ENCODE measurements at places on chromosomes 2 and 18.

DNA sequence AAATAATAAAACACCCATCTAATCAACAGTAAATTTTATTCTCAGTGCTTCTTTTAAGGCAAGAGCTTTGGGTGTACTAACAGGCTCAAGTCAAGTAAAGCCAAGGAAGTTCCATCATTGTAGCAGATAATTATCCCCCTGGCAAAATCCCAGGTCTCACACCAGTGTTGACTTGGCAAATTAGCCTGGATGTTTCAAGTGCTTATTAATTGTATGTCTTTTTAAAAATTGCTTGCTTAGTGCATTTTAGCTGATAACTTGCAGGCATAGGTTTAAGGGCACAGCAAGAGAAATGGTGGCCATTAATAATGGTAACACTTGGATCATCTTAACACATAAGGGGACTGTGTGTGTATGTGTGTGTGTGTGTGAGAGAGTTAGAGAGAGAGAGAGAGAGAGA, 42.0 kb upstream of the FMNL2 start:
- DNase-seq = no peak

GRCh38 chr2:235263205-235264120, 230.4 kb upstream of the AGAP1 start:
- DNase-seq = no peak

DNA sequence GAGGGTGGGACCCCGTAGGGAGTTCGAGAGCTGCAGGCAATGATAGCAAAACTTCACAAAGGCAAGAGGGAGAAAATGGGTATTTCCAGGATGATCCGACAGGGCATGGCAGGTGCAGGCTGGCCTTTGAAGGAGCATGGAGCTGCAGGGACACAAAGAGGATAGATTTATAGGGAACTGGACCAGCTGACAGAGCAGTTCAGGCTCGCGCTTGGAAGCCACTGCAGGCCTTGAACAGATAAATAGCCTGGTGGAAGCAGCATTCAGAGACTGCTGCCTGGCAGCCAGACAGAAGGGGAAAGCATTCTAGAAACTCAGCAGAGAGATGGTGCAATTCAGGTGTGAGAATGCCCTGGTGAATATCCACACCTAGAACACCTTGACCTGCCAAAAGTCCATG, 29.3 kb upstream of the CREG2 start:
- DNase-seq = no peak

GRCh38 chr2:102024410-102024809, 32.6 kb downstream of the IL1R2 start:
- no peak for DNase-seq

DNA sequence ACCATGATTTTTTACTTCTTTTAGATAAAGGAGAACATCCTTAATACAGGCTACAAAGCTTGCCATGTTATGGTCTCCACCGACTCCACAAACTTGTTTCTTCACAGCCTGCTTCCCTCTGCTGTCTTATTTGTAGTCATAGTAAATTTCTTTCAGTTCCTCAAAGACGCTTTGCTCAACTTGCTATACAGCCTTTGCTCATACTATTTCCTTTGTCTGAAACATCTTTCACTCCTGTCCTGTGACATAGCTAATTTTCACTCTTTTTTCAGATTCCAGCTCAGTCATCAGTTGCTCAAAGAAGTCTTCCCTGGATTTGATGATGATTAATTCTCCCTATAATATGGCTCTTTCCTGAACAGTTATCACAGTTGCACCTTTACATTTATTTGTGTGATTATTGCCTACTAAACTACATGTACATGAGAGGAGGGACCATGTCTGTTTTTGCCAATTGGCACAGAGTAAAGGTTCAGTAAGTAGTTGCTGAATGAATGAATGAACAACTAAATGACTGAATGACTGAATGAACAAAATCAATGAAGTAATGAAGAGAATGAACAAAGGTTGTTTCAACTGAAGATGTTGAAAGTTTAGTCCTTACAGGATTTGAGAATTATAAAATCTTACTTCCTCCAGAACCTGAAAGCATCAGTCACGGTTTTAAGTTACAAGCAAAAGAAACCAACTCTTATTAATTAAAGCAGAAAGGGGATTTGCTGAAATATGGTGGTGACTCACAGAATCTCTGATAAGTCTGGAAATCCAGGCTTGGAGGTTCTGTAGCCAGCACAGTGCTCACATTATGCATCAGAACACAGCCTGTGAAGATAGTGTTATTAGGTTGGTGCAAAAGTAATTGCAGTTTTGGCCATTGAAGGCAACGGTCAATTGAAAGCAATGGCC, 186.4 kb upstream of the FAM98A start:
- DNase-seq = no peak

GRCh38 chr2:118246079-118246478, 157.8 kb downstream of the INSIG2 start:
- no peak for DNase-seq

DNA sequence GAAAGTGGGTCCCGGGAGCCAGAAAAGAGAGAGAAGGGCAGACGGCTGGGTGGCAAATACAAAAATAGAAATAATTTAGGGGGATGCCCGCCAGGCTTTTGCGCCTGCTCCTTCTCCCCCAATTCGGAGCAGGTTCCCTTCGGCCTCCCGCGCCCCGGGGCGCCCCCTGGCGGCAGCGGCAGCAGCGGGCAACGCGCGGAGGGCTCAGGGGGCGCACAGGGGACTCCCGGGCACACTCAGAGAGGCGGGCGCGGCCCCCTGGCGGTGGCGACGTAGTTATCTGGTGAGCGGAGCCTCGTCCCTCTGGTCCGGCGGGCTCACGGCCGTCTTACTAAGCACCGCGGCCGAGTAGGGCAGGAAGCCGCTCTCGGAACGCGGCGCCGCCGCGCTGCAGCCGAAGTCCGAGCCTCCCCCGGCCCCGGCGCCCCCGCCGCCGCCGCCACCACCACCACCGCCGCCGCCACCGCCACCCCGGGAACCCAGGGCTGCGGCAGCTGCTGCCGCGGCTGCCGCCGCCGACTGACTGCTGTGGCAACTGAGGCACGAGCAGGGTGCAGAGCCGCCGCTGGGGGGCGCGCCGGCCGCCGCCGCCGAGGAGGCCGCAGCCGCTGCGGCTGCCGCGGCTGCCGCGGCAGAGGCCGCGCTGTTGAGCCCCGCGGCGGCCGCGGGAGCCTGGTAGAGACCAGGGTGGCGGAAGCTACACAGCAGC, 3.8 kb downstream of the EVX2 start:
- DNase-seq = no peak

DNA sequence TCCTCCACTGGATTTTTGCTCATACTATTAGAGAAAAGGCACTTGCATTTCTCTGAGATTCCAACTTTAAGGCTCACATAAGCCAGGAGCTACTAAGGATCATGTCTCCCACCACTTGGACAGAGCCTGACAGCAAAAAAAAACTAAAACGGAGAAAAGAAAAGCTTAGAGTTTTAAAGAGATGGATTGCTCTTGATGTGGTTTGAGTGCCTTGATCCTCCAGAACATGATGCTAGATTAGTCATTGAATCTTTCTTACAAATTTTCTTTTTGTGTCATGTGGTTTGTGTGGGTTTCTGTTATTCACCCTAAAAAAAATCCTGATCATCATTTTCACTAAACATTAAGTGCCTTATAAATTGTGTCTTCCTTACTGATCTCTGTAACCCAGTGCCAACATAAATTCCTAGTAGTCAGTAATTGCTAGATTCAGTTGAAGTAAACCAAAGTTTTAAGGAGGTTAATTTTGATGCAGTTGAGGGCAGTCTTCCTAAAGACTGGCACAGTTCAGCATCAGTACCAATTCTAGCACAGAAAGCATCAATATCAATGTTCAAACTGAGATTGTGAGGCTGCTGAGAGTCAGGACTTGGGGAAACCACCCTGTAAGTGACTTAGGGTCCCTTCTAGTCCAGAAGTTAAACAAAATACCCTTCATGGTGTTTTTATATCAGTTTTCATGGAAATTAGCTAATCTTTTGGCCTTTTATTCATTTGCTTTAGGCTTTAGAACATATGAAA, 206.3 kb downstream of the RAD51AP2 start:
- no peak for DNase-seq

GRCh38 chr2:58584606-58585118, 343.5 kb upstream of the FANCL start:
- no peak for DNase-seq

DNA sequence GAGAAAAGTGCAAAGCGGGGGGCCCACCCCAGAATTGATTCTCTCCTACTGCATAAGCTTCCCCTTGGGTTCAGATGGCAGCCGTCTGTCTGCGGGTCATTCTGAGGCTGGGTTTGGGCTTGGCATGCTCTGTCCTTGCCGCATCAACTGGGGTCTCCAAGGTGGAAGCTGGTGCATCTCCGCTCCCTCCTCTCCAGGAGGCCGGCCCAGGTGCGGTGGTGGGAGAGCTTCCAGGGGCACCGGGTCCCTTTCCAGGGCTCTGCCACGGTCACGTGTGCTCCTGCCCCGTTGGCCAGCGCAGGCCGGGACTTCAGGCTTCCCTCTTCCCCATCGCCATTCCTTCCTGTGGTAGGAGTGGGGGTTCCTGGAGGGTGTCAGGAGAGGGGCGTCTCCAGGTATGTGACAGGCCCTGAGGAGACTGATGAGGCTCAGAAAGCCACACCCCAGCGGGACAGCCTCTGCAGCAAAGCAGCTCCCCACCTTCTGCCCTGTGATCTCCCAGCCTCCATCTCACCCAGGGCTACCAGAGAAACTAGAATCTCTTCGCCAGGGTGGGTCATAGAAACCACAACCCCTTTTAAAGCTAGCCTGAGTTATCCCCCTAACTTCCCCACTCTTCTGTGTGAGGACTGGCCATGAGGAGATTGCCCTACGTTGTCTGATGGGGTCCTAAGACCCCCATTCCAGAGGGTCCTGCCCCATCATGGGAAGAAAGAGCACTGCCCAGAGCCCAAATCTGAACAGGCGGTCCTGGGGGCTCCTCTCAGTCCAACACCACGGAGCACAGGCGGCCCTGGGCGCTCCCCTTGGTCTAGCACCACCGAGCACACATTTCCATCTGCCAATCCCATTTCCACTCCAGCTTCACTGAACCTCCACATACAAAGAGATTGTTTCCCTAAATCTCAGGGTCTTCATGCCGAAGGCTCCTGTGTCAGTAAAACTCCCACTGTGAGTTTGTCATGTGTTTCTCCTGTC, 76.6 kb downstream of the SLC66A2 start:
- DNase-seq = no peak

GRCh38 chr18:23936381-23936958, 78.1 kb upstream of the TTC39C start:
- no peak for DNase-seq

DNA sequence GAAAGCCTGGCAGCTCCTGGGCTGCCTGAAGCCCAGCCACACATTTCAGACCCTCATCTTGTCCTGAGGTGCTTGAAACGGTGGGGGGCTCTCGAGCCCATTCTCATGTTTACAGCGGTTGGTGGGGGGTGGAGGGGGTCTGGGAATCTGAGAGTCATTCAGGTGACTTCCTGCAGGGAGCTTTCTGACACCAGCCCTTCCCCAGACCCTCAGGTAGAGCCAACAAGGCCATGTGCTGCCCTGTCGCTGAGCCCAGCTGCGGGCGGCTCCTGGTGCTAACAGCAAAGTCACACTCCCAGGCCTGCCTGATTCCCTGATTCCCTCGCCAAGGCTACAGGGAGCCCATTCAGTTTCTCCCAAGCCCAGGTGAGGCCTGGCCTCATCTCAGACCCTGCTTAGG, 324.9 kb upstream of the MEX3C start:
- no peak for DNase-seq

DNA sequence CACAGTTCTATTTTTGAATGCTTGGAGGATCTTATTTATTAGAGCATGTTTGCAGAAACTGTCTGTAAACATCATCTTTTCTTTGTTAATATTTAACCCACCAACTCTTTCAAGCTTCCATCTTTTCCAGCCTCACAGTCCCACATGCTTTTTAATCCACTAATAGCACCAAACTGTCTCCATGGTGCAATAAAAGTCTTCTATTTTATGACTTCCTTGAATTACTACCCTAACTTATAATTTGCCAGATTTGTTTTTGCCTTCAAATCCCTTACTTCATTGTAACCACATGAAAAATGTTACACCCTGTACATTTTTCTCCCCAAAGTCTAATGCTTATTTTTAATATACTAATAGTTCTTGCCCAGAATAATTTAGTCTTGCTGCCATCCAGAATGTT, 792.6 kb downstream of the PLCL1 start:
- DNase-seq = no peak

- no peak for DNase-seq
These were observed 1.0 kb downstream of the FAM178B start for GRCh38 chr2:96985181-96985945.

- DNase-seq = no peak
These were observed 246.4 kb upstream of the PXDN start for GRCh38 chr2:1990724-1991123.

- no peak for DNase-seq
These were observed 1.4 kb downstream of the IL36RN start for GRCh38 chr2:113060396-113060795.

GRCh38 chr18:63292831-63293683, 26.5 kb downstream of the BCL2 start:
- no peak for DNase-seq

GRCh38 chr2:163859951-163860350, 124.1 kb upstream of the FIGN start:
- DNase-seq = no peak

DNA sequence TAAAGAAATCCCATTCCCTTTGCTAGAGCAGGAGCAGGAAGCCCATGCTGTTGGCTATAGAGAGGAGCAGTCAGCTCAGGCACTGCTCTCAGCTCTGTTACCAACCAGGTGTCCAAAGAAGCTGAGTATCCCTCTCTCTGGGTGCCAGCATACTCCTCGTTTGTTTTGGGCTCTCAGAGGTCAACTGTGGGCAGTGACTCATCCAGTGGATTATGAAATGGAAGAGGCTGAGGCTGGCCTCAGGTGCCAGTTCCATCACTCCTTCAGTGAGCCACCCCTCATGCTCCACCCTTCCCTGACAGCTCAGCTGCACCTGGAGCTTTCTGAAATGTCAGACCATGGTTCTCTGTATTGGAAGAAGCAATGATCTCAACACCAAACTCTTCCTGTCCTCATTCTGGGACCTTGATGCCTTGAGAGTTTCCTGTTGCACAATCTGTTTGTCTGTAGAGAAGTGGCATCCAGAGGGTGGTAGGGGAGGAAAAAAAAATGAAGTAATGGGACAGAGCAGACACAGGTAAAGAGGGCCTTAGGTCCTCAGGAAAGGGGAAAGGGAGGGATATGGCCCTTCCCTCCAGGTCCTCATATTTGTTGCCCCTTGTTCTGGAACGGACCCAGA, 31.2 kb upstream of the EN1 start:
- DNase-seq = no peak

- DNase-seq = no peak
These were observed 170.0 kb downstream of the ALK start for GRCh38 chr2:29751390-29751789.
